ENCODE measurements at places on chromosomes 1 and 21.

- DNase-seq, result no peak
Observed at GRCh38 chr1:207020709-207021107, 11.8 kb downstream of the C1orf116 start.

DNA sequence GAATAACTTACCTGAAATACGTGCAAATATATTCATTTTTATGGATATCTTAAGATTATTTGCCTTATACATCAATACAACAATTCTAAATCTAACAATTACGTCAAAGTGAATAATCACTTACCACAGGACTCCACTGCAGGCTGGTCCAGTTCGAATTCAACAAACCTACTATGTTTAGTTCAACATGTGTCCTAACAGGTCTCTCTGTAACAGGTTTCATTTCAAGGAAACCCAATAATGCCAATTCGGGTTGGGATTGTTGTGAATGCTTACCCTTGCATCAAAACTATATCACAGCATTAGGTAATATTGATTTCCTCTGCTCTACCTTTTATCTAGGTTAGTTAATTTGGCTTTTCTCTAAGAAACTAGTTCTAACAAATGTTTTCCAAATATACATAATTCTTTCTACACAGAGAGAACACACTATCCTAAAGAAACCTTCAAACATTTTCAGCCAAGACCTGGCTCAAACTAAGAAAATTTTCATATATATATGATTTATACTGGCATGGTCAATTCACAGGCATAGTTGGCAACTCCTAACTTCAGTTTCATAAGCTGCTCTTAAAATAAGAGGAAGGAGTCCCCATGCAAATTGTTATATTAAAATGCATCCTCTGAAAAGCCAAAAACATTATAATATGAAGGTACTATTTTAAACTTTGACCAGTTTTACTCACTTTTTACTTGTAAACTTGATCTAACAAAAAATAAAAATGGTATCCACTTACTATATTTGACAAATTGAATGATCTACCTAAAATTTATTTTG lies 4.5 kb downstream of the IVNS1ABP start:
- DNase-seq, result no peak

- no peak for DNase-seq
Observed at GRCh38 chr21:41316200-41317062, at the start of gene FAM3B. FAM3B (plus strand) TSS chr21:41316801; CDS start chr21:41316880, 79 bp downstream.

- DNase-seq, result no peak
Observed at GRCh38 chr1:104092698-104093097, 343.0 kb downstream of the AMY1C start.

- no peak for DNase-seq
Observed at GRCh38 chr1:38992412-38993111, 1.5 kb downstream of the AKIRIN1 start.

GRCh38 chr1:150622303-150622975 lies 7.0 kb downstream of the ENSA start:
- peak; percentile 20 for DNase-seq

GRCh38 chr1:241423541-241424479 lies 66.8 kb upstream of the RGS7 start:
- no peak for DNase-seq

DNA sequence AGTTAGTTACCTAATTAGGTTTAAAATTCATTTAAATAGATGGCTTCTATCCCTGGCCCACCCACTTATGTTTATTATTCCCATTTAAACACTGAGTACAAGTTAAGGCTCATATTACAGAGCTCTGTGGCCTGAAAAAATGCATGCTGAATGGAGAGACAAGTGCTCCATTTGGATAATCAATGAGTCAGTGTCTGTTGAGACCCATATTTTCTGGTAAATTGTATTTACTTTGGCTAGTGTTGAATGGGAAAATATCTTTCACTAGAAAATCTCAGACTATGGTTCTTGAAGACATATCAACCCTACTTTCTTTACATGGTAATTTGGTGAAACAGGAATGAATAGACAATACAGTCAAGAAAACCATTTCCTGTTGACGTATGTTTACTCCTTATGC lies 356.0 kb downstream of the S1PR1 start:
- DNase-seq, result no peak

GRCh38 chr1:70075761-70076160 lies 129.6 kb downstream of the LRRC40 start:
- no peak for DNase-seq

DNA sequence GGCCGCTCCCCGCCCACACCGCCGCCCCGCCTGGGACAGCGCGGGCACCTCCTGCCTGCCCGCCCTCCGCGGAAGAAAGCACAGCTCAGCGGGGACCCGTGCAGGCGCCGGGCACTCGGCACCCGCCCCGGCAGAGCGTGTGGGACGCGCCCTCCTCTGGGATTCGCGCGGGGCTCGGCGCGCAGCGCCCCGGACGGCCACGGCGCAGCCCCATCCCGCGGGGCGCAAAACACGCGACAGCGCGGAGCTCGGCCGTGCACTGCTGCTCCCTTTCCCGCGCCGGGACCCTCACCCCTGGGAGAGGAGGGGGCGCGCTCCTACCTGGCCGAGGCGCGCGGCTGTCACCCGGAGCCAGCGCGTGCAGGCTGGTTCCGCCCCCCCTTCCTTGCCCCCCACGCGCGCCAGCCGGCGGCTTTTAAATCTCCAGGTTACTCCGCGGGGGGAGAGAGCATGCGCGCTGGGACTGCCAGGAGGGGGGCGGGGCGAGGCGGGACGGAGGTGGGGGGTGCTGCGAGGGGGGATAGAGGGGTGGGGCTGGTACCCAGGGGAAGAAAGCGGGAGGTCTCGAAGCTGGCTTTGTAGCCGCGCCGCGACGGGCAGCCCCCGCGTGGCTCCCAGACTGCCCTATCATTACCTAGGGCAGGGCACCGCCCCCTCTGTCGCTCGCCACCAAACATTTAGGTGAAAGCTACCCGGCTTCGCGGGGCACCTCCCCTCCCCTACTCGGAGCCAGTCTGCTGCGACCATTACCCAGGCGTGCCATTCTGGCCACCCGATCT lies at the start of gene SLC45A3:
Gene SLC45A3, minus strand, starts transcription at position 437 of the 779 bp plus-strand sequence. CDS start 15,853 bp downstream, outside the sequence.
- no peak for DNase-seq

GRCh38 chr1:115654663-115655305 lies 13.0 kb downstream of the VANGL1 start:
- DNase-seq, result no peak

DNA sequence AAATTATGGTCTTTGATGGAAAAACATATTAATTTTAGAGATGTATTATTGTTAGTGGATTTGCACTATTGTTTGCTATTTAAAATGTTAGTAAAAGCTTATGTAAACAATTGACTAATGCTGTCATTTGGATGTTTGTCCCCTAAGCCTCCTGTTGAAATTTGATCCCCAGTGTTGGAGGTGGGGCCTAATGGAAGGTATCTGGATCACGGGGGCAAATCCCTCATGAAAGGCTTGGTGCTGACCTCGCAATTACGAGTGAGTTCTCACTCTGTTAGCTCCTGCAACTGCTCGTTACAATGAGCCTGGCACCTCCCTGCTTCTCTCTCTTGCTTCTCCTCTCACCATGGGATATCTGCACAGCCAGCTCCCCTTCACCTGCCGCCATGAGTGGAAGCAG lies 14.3 kb downstream of the TMEM35B start:
- no peak for DNase-seq

GRCh38 chr1:17498214-17498613 lies 41.3 kb upstream of the ARHGEF10L start:
- no peak for DNase-seq

DNA sequence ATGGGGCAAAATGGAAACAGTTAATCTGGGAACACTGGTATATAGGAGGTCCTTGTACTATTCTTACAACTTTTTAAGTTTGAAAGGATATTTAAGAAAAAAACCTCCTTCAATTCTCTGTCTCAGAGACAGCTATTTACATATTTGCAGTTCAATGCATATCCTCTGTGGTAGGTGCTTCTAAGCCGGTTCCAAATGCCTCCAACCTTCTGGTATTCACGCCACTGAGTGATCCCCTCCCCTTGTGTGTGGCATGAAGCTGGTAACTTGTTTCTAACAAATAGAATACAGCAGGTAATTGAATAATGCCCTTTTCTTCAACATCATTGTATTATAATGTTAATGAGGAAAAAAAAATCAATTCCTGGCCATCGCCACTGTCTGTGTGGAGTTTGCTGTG lies 91.2 kb downstream of the PROX1 start:
- no peak for DNase-seq

DNA sequence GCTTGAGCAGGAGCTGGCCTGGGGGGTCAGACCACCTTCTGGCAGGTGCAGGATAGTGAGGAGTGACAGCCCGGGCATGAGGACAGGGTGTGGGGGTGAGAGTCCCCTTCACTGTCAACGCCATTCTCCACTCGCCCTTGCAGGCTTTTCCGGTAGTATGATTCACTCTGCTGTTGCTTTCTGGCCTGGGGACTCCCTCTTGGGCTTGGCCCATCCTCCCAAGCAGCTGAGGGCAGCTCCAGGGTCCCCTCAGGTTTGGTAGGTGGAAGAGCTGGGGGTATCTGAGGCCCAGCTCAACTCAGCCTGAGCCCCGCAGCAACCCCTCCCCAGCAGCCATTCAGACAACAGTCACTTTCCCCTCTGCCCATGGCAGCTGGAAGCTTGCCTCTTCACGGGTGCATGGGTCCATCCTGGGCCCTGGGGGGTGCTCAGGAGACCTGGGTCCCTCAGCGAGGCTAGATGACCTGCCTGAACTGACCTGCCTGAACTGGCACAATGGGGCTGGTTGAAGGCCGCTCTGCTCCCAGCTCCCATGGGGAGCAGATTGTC lies 1.3 kb downstream of the CLDN19 start:
- DNase-seq, result no peak

GRCh38 chr1:183000167-183000962 lies 22.9 kb upstream of the LAMC1 start:
- no peak for DNase-seq

GRCh38 chr1:231084353-231084752 lies 44.3 kb upstream of the FAM89A start:
- no peak for DNase-seq

DNA sequence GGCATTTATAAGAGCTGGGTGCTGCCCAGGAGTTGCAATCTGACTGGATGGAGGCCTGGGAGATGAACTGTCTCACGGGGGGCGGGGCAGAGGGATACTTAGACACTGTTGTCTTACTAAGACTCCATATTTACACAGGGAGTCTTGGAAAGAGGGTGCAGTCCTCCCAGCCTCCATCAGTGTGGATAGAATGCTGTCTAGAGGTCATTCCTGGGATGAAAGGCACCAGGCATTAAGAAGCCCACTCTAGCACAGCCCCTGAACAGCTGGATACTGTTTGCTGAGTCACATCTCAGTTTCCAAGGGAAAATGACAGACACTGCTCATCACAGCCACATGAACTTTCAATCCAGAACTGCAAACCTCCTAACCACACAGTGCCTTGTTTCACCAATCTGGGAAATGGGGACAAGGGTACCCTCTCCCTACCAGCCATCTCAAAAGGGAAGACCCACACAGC lies 43.3 kb downstream of the SSBP3 start:
- DNase-seq, result no peak

DNA sequence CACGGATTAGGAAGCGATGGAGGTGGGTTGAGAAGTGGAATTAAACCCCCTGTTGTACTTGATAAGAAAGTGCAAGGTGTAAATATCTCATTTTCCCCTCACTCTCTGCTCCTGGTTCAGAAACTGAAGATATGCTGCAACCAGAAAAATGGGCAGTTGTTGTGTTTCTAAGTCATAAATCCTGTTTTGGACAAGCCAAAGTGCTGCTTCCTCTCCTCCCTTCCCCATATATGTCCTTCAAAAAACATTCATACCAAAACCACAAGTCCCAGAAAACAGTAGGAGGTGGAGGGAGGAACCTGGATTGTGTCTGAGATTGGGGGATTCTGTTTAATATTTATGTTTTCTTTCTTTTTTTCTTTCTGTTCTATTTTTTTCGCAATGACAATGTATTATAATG lies 13.6 kb upstream of the ZNF362 start:
- no peak for DNase-seq

- no peak for DNase-seq
Observed at GRCh38 chr1:46363121-46363520, 22.5 kb downstream of the NSUN4 start.

- peak; percentile 77 for DNase-seq
Observed at GRCh38 chr1:93629101-93630059, 52.3 kb downstream of the BCAR3 start.

DNA sequence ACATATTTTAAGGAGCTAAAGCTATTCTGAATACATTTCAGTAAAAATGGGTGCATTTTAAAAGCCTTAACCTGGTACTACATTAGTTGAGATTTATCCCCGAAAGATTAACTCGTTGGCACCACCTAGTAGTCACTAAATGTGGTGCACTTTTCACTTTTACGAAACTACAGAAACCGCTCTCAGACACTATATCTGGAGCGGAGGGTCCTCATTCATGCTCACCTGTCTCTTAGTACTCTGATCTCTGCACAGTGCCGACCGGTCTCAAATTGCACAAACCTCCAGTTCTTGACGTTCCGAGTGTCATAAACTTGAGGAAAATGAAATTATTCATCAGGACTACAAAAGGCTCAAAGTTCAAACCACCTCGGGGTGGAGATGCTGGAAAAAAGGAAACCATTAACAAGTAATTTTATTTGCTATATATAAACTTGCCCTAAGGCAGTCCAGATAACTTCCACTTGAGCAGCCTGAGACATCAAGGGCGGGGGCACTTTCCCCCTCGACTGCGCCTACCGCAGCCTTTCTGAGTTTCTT lies 722 bp downstream of the LZIC start:
- DNase-seq, result peak; percentile 34

DNA sequence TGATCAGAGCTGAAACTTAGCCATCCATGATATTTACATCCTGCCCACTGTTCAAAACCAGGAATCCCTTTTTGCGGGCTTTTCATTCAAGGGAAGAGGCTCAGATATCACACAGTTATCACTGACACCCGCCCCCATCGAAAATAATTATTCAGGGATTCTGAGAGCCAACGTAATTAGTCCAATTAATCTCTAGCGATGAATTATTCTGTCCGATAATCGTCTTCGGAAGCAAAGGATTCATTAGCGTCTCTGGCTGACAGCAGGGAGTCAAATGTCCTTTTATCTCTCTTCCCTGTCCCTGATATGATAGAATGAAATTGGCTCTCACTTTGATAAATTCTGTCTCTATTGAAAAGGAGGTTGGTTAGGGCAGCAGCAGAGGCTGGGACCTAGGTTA lies 140.4 kb upstream of the IPO9 start:
- no peak for DNase-seq

GRCh38 chr1:46793126-46793525 lies 5.7 kb upstream of the CYP4B1 start:
- no peak for DNase-seq

GRCh38 chr1:13746342-13746741 lies 46.4 kb downstream of the PRDM2 start:
- DNase-seq, result no peak

GRCh38 chr1:14634486-14634885 lies 36.0 kb downstream of the KAZN start:
- no peak for DNase-seq

DNA sequence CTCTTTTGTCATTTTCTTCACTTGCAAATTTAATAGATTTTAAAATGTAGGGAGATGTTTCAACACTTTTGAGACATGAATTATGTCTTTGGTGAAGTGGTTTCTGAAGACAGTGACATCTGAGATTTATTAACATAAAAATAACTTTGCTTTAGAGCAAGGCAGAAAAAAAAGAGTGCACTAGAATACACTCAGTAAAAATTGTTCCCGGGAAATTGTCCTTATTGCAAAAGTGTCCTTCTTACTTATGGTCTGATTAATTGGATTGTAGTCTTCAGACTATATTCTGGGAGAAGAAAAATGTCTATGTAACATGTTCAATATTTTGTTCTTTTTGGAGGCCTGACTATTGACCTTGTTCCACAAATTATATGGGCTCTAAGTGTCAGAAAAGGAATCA lies 468.5 kb downstream of the NCAM2 start:
- no peak for DNase-seq

- no peak for DNase-seq
Observed at GRCh38 chr1:193417403-193417802, 231.0 kb upstream of the B3GALT2 start.

Measured in fibroblast of the conjunctiva (primary cell).